ENCODE measurements at places on chromosomes 12 and 14.

DNA sequence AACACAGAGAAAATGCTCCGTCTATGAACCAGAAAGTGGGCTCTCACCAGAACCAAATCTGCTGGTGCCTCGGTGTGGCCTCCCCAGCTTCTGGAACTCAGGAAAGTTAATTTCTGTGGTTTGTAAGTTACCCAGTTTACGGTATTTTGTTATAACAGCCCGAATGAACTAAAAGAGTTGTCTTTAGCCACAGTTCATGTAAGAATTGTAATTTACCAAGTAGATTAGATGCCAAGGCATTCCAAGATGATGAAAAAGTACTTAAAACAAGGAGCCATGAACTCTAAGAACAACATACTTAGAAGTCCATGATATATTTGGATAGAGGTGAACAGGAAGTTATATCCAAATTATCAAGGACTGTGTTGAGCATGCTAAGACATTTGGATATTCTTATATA lies 259.9 kb upstream of the GARIN6 start:
- DNase-seq: no peak

DNA sequence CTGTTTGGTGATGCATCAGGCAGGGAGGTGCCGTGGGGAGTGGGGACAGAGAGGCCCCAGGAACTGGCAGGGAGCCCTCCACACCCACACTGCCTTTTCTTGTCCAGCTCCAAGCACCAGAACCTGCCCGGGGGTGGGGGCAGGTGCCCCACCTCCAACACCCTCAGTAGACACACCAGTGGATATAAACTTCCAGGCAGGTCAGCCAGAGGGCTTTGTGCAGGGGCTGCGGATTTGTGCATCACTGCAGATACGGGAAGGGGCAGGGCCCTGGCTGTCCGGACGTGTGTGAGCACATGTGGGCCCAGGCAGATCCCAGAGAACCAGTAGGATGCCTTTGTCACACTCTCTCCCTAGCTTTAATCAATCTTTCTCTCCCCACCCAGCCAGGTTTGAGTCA lies 1.3 kb upstream of the TGM1 start:
- DNase-seq: no peak

GRCh38 chr12:13503094-13503835 lies 306.7 kb downstream of the EMP1 start:
- no peak for DNase-seq

DNA sequence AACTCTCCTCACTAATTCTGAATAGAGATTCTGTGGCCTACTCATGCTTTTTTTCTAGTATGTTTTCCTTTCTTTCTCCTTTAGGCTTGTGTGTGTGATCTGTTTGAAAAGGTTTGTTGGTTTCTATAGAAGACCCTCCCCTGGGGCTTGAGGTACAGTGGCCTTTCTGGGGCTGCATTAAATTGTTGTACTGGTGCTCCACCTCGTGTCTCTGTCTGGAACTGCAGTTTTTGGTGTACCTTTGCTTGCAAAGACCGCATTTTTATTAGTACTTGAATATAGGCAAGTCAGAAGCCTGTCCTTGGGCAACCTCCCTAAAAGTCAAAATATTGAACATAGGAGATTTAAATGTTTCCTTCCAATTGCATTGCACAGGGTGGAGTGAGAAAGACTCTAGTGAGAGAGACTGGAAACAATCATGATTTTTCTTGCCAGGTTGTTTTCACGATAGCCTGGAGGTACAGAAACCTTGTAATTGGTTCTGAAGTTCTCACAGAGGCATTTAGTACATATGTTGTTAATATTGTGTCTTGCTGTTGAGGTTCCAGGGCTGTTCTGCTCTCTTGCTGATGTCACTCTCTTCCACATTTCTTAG lies 39.0 kb downstream of the SLCO1B1 start:
- peak; percentile 40 for DNase-seq

DNA sequence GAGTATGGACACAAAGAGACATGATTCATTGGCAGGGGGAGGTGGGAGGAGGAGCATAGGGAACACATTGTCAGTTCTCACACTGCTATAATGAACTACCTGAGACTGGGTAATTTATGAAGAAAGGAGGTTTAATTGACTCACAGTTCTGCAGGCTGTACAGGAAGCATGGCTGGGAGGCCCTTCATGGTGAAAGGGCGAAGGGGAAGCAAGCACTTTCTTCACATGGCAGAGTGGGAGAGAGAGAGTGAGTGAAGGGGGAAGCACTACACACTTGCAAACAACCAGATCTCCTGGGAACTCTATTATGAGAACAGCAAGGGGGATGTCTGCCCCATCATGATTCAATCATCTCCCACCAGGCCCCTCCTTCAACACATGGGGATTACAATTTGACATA lies 391.8 kb downstream of the BMP4 start:
- DNase-seq: no peak

GRCh38 chr14:92088494-92088893 lies 17.9 kb downstream of the ATXN3 start:
- DNase-seq: no peak

DNA sequence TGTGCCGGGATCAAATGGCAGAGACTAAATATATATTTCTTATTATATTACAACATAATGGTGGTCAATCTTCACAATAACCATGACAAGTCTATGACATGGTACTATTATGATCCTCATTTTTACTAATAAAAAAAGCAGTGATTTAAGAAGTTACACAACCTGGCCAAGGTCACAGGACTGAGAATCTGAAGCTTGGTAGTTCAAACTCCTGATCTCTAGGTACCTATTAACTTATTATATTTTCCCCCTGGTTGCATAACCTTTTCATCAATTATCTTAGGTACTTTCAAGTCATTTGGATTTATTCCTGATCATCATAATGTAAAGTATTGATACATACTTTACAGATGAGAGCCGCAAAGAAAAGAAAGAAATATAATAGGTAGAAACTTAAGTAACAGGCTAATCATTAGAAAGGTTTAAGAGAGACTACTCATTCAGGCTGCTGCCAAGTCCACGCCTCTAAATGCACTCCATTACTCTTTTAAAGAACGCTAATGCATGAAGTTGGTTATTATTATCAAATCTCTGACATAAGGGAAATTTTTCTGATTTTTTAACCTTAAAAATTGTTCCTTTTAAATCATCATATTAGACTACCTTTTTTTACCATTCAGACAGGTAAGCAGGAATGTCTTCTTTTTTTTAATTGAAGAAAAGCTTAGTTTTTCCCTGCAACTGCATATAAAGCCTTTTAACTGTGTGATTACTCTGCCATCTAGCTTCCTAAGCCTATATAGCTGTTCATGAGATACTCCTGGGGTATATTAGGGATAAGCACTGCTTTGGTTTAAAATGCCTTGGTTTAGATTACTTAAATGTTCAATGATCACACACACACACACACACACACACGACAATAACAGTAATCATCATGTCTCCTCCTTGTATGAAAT lies 35.6 kb downstream of the RPS29 start:
- DNase-seq: no peak

GRCh38 chr12:48165089-48165981 lies 8.0 kb upstream of the ASB8 start:
- DNase-seq: peak; percentile 70

DNA sequence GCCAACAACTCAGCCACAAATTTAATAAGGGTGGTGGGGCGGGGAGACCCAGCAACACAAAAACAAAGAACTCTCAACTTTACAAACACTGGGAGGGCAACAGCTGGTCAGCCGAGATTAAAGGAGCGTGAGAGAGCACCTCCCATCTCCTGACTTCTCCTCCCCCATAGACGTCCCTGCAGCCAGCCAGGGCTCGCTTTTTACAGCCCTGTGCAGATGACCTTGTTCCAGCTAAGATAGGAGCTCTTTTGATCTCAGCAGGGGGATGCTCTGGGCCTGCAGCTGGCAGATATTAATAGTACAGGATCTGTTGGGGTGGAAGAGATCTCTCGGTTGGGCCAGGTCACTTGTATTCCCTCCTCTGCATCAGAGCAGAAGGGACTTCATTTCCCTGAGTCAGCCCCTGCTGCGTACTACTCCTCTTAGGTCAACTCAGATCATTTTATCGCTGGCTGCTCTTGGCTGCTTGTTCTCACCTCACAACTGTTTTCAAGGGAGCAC lies 475.8 kb downstream of the RAD51B start:
- no peak for DNase-seq

DNA sequence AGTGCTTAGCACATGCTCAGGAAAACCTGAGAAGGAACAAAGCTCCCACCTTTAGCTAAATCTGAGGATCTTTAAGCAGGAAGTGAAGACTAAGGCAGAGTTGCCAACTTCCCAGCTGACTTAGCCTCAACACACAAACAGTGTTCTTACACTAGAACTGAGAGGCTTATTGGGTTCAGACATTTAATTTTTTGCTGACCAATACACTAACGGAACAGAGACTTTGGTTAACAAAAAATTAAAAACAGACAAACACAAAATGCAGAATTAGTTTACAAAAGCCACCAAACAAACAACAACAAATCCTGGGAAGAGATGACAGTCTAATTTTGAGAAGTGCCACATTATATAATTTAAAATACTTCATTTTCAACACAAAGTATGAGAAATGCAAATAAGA lies 1123.7 kb upstream of the ATXN7L3B start:
- DNase-seq: no peak

GRCh38 chr12:4796694-4797482 lies 76.7 kb downstream of the GALNT8 start:
- no peak for DNase-seq

DNA sequence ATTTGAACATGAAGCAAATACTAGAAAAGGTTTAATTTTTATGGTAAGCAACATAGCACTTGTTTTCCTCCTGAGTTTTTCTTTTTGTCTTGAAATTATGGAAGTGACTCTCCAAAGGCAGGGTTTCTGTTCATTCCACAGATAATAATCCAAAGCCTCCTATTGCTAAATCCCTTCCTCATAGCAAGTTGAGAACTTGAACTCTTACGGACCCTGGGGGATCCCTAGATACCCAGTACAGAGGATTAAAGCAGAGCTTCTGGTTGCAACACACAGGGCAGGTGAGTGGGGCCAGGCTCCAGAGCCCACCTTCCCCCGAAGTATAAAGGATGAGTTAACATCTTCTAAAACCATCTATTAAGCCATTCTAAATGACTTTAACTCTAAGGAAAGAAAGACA lies 294.1 kb downstream of the RMST start:
- no peak for DNase-seq

- DNase-seq: no peak
These were observed 827.9 kb downstream of the BCL11B start for GRCh38 chr14:98444077-98444476.

- DNase-seq: peak; percentile 61
These were observed 32.9 kb downstream of the MIPOL1 start for GRCh38 chr14:37230551-37231194.

DNA sequence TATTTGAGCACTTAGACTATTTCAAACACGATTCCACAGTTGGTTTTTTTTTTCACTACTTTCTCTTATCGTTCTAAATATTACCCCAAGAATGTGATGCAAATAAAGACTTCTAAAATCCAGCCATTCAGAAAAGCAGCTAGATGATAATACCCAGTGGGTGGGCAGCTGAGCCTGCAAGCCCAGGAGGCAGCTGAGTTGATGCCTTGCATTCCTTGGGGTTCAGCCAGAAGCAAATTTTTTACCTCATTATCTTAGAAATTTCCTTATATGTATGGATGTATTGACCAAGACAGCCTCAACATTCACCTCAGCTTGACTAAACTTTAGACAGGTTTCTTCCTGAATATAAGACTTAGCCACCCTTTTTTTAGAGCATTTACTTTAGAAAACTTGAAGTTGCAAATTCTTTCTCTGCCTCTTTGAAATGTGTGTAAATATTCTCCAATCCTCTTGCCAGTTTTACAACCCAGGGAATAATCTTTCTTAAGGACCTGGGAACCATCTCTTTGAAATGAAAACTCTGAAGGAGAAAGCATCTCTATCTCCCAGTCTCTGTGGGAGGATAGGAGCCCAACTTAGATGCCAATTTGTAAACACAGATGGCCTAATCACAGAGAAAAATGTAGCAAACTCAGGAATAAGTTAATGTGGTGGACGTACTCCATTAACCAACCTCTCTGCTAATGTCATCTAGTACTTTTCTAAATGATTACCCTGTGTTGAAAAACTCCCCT lies 52.2 kb upstream of the ANP32D start:
- no peak for DNase-seq

DNA sequence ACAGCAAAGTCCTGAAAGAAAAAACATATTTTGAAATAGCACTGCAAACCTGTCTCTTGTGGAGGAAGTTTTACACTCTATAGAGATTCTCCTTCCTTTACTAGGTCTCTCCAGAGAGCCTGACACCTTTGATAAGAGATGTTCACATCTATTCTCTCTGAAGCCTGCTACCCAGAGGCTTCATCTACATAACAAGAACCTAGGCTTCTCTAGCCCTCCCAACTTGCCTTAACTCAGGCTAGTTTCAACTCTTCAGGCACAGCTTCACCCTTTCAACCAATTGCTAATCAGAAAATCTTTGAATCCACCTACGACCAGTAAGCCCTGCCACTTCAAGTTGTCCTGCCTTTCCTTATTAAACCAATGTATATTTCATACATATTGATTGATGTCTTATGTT lies 60.6 kb downstream of the IFNG start:
- no peak for DNase-seq

DNA sequence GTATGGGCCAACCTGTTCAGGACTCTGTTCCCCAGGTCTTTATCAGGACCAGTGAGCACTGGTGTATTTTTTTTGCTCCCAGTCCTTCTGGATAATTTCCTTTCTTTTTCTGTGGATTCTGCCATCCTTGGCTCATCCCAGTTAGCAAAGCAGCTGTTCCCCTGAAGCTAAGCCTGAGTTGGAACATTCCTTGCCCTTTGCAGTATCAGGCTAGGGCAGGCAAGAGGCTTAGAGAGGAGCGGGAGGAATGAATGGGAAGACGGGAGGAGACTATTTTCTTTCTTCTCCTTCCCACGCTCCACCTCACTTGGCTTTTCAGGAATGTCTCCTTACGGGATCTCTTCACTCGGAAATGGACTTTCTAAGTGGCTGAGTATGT lies 29.2 kb downstream of the ERG28 start:
- no peak for DNase-seq

GRCh38 chr14:95857275-95857674 lies 19.4 kb upstream of the TUNAR start:
- no peak for DNase-seq

DNA sequence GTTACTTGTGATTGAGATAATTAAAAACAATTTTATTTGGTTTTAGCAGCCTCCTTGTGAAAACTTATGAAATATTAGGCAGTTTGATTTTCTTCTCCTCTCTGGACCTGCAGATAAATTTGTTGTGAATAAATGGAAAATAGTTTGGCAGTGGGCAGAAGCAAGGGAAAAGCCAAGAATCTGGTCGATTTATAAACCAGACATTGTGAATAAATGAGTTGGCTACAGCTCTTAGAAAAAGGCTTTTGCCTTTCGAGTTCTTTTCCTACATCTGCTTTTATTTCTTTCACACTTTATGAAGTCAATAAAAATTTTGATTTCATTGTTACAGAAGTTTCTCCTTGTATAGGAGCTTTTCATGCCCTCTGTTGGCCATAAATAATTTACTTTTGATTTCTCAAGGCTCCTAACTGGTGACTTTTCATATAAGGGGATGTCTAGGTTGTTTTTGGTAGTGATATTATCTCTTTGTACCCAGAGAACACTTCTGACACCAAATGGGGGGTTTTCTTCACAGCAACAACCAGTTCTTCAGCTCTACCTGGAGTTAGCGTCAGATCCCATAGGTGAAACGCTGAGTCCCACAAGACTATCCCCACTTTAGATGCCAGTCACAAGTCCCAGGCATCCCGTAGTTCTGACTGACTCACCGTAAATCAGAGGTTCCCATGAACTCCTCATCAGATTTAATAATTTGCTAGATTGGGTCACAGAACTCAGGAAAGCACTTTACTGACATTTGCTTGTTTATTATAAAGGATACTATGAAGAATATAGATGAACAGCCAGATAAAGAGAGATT lies 136.5 kb upstream of the DNM1L start:
- DNase-seq: no peak

- DNase-seq: no peak
These were observed 1182.2 kb downstream of the FLRT2 start for GRCh38 chr14:86712176-86712575.

Data from activated CD4-positive, alpha-beta T cell treated with anti-CD3 and anti-CD28 coated beads, Interleukin-2, Interleukin-4, amounts not matched to agents 100 ng/mL and 50 ng/mL, durations not matched to agents 16 hours and 8 hours (primary cell).